CD4-positive, alpha-beta T cell treated with Interleukin-4 for 4 hours (primary cell): ENCODE measurements at places on chromosomes 2 and 18.

DNA sequence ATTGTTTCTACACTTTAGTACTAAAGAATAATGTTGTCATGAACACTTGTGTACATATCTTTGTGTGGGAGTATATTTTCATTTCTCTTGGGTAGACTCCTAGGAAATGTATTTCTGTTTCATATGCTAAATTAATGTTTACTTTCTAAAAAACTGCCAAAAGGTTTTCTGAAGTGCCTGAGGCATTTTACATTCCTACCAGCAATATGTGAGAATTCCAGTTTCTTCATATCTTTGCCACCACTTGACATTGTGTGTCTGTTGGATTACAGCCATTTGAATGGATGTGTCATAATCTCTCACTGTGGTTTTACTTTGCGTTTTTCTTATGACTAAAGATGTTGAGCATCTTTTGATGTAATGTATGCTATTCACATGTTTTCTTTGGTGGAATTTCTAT lies 428.2 kb upstream of the KCNH7 start:
- DNase-seq, result no peak

DNA sequence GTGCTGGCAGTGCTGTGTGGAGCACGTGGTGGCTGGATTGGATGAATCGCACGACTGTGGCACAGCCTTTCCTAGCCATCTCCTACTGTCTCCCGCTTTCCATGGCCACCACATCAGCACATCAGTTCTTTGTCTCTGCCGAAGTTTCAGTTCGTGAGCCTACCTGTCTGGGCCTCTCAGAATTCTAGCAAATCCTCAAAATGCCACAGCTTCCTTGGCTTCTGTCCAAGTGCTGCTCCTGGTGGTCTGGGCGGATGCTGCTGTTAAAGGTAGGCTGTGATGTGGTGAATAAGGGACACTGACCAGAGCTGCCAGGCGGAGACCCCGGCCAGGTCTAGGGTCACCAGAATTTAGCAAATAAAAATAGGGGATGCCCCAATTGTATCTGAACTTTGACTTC lies 237.4 kb downstream of the LPIN1 start:
- no peak for DNase-seq

DNA sequence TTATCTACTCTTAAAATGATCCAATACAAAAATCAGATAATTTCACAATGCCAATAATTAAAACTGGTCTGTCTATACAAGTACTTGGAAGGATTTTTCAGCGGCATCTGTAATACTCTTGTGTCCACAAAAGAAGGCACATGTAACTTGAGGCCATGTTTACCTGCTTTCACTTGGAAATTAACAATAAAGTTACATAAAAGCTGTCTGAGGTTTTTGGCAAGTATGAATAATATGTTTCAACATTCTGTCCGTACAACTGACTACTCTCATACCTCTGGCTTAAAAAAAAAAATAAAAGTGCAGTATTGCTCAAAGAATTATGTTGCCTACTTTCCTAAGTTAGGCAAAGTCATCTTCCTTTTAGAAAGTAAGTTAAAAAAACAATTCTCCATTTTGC lies 253.6 kb downstream of the NBAS start:
- no peak for DNase-seq

- no peak for DNase-seq
These were observed 109.1 kb downstream of the CDK15 start for GRCh38 chr2:201915446-201915845.

DNA sequence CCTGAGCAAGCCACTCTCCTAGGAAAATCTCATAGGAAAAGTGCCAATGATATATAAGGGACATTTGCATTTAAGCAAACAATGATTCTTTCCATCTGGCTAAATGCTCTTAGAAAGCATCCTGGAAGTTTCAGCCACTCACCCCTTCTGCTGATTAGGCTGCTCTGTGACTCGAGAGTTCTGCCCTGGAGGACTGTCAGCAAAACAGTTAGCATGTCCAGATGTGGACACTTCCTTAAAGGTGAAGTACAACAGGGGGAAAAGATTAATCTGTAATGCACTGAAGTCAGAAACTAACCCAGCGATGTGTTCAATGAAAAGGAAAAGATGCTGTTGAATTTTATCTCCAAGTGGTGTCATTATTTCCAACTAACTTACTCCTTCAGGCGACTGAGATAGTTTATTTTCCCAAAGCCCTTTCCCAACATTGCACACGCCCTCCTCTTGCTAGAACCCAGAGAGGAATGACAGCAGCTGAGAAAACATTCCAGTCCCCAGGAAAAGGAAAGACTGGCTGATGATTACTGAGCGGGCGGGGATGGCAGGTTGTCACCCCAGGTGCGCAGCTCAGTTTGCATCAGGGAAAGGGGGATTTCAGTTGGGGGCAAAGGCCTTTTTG lies 214.0 kb downstream of the SS18 start:
- DNase-seq, result no peak

DNA sequence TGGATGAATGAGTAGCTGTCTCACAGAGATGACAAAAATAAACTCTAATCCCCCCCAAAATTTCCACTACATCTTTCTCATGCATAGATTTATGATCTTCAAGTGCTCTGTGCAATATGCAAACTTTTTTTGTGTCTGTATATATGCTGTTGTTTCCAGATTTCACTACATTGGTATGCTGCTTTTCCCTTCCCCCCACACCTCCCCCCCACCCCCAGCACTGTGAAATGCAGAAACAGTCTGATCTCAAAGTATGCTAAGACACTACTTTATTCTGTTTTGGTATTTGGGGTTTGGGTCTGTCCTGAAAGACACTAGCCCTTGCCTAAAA lies 524 bp upstream of the KLHL14 start:
- no peak for DNase-seq

DNA sequence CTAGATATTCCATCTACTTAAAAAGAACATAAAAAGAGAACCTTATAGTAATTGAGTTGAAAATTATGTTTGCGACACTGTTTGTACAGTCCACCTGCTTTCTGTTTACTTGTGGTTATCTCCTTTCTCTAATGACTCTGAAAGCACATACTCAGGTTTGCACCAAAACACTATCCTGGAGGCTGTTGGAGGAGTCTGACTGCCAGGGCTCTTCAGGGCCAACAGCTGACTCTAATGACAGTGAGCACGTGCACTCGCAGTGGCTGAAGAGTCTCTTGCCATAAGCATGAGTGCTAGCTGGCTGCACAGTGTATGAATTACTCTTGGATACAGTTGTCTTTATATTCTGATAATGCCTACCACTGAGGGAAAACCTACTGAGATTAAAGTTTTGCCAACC lies 16.7 kb upstream of the GLS start:
- no peak for DNase-seq

GRCh38 chr2:234341306-234341985 lies 155.4 kb downstream of the ARL4C start:
- DNase-seq, result no peak

DNA sequence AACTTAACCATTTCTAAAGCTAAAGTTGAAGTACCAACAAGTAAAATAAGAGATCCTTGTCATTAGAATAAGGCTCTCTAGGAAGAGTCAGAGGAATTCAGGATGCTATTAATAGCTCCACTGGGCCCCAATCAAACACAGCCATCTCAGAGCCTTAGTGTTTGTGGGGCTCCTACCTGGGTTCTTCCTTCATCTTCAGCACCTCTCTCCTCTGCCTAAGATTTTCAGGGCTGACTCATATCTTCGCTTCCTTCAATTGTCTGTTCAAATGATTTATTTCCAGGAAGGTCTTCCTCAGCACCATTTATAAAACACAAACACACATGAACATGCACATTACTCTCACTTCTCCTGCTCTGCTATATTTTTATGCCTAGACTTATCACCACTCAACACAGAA lies 119.5 kb downstream of the COL6A3 start:
- no peak for DNase-seq

GRCh38 chr2:155730804-155731203 lies 601.7 kb downstream of the NR4A2 start:
- DNase-seq, result no peak

GRCh38 chr2:28544405-28544921 lies 48.6 kb downstream of the PLB1 start:
- peak; percentile 4 for DNase-seq

GRCh38 chr2:145366341-145366740 lies 846.4 kb upstream of the ZEB2 start:
- no peak for DNase-seq

GRCh38 chr2:106192752-106193689 lies 1.1 kb downstream of the UXS1 start:
- DNase-seq, result peak; percentile 46

DNA sequence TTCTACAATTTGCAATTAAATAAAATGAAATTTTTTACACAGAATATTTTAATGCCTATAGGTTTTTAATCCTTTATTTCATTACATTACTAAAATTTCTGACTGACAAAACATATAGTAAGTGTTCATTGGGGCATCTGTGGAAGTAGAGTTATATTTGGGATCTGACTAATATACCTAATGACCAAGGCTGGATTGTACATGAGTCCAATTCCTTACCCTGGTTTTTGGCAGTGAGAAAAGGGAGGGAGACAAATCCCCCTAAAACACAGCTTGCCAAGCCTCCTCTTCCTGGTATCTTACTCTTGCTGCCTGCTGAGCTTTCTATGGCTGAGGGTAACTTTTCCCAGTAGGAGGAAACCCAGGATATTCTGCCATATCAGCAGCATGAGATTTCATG lies 149.4 kb upstream of the CDH20 start:
- DNase-seq, result no peak

GRCh38 chr2:190216829-190217228 lies 102.8 kb downstream of the HIBCH start:
- DNase-seq, result no peak

DNA sequence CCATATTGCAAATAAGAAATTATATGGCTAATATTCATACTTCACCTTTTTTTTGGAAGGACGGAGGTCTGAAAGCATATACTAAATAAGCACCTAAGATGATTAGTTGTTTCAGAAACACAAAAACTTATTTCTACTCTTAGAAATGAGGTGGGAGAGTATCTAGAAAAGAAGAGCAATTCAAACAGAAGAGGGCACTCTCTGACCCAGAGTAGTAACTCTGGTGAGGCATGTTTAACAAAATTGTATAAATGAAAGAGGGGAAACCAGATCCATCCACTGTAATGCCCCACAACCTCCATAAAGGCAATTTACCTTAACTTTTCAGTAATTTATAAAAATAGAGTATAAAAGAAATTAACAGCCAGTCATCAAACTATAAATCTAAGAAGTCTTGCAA lies 669.6 kb upstream of the VRK2 start:
- DNase-seq, result no peak

- DNase-seq, result peak; percentile 48
These were observed 5.1 kb upstream of the SMAD7 start for GRCh38 chr18:48955830-48956261.

DNA sequence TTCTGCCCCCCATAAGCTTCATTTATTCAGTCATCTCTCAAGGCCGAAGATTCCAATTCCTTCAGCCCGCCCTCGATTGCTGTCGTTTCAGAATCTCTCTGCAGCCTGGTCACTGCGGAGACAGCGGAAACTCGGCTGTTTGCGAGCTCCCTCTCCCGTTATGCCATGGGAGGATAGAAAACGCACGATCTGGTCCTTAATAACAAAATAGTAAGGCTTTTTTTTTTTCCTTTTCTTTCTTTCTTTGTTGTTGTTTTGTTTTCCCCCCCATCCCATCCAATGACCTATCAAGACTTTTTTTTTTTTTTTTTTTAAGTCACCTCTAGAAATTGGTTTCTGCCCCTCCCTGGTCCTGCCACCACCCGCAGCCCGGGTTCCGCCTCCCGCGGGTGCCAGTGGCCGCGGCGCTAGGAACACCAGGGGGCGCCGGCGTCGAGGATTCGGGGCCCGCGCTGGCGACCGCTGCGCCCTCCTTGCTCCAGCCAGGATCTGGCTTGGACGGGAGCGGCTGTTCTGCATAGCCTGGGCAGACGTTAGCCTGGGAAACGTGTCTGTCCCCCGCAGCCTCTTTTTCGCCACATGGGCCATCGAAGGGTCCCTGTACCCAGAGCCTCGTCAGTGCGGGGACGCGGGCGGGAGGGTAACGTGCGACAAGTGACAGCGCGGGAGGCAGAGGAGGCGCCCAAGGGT lies 10.1 kb downstream of the CPLX4 start:
- peak; percentile 35 for DNase-seq

GRCh38 chr18:23043803-23044376 lies 91.4 kb upstream of the CABLES1 start:
- no peak for DNase-seq

DNA sequence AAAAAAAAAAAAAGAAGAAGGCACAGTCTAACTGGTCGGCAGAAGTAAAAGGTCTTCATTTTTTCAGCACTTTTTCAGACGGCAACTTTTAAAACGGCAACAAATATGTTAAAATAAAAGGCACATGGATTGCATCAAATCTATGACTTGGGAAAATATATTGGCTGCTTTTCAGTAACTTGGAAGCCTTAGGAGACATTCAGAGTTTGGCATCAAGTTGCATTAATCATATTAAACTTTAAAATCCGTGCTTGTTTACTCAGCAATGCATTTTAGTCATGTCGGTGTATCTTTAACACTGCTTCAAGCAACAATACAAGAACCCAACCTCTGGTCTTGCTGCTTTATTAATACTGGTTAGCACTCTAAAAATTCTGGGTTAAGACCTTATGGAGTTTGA lies 111.1 kb downstream of the MEP1B start:
- DNase-seq, result no peak

GRCh38 chr18:39480494-39481195 lies 1915.0 kb upstream of the CELF4 start:
- no peak for DNase-seq

GRCh38 chr18:48975817-48976649 lies 25.3 kb upstream of the SMAD7 start:
- peak; percentile 55 for DNase-seq

- peak; percentile 60 for DNase-seq
These were observed 167.1 kb downstream of the ZFP36L2 start for GRCh38 chr2:43059183-43059897.

GRCh38 chr2:120990451-120990871 lies 254.8 kb downstream of the GLI2 start:
- no peak for DNase-seq

GRCh38 chr2:28980368-28981015 lies 606 bp upstream of the TOGARAM2 start:
- DNase-seq, result no peak

DNA sequence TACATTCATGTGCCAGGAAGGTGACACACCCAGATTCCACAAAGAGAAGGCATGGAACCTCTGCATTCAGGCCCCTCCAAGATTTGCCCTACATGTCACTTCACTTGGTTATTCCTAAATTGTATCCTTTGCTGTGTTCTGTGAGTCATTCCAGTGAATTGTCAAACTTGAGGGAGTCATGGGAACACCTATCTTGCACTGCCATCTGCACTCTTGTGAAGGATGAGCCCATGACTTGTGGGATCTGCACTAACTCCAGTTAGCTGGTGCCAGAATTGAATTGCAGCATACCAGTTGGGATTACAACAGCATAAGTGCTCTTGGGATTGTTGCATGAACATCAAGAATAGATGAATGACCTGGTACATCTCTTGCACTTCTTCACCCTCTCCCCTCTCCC lies 1288.0 kb upstream of the ZEB2 start:
- no peak for DNase-seq

- DNase-seq, result peak; percentile 55
These were observed 775 bp downstream of the SPRED2 start for GRCh38 chr2:65431421-65432226.

DNA sequence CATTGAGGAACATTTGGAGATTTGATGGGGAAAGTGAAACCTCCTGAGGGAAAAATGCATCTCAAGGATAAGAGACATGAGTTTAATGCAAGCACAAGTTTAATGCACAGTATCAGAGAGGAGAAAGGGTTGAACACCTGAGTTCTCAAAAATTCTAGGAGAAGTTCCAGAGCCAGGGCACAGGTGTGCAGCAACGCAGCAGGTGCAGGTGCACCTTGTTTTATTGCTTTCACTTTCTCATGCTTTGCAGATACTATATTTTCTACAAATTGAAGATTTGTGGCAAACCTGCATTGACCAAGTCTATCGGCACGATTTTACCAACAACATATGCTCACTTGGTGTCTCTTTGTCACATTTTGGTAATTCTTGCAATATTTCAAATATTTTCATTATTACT lies 267.6 kb upstream of the HNRNPA3 start:
- DNase-seq, result no peak
